NCI-H526 (cell line): ENCODE measurements at places on chromosomes 6 and 20.

GRCh38 chr20:23654717-23655116, 17.0 kb upstream of the CST3 start:
- DNase-seq, result no peak

- DNase-seq, result no peak
Observed at GRCh38 chr20:7146552-7147219, 379.2 kb downstream of the BMP2 start.

GRCh38 chr20:49186535-49187329, 1.4 kb downstream of the STAU1 start:
- DNase-seq, result peak; percentile 59

DNA sequence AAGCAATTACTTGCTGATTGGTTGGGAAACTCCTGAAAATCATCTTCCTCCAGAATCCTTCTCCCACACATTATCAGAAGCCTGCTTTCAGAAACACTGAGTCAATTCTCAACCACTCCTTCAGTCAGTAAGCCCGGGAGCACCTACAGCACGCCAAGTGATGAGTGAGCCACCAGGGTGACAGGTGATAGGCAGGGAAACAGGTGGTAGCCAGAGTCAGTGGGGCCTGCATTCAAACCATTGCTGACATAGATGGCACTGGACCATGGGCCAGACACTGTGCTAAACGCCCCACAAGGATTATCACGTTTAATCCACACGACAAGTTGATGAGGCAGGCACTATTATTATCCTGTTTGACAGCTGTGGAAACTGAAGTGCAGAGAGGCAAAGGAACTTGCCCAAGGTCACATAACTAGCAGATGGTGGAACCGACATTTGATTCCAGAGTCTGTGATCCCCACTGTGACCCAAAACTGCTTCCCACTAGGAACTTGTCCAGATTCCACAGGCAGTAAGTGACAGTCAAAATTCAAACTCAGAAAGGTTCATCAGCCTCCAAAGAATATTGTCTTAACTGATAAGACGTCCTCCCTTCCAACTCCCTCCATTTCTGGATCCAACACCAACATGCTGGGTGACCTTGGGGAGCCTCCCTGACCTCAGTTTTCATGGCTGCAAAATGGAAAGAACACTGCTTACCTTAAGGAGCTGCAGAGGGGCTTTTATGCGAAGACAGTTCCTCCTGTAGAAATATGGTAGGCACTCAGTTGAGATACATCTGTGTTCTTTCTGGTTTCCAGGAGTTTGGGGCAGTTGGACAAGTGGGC, 23.9 kb upstream of the TOP1 start:
- no peak for DNase-seq

DNA sequence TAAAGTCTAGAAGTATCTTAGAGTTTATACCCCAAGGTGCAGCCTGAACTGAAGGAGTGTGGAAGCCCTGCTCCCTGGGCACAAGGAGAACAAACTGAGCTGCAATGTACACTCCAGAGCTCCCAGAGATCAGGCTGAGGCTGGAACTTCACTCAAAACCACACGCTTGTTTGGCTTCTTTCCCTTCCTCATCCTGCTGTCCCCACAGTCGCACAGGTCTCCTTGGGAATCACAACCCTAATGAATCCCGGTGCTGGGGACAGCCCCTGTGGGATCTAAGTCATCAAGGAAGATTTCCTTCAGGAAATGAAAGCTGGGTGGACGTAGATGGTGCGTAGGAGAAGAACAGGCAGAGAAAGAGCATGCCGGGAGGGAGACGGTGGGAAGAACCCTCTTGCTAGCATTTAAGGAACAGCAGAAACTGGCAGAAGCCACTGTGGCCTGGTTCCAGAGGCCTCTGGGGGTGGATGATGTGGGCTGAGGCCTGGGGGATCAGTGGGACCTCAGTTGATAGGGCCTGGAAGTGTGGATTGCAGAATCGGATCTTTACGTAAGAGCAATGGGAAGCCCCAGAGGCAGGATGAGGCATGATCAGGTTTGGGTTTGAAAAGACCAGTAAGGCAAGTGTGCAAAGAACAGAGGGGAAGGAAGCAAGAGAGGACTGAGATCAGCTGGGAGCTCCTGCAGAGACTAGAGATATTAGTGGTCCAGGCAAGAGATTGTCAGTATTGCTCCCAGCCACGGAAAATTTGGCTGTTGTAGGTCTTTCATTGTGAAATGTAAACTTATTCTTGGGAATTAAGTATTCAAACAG, 21.4 kb downstream of the CYP24A1 start:
- DNase-seq, result no peak

DNA sequence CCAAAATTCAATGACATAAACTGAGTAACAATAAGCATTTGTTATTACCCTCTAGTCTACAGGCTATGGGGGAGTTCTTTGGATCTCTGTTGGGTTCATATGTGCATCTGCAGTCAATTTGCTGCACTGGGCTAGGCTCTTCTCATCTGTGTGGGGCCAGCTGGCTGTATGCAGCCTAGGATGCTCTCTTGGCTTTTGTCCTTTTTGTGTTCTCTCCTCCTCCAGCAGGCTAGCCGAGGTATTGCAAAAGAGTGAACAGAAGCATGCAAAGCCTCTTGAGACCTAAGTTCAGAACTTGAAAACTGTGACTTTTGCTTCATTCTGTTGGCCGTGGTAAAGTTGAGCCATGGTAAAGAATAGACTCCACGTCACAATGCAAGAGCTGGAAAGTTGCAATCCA, 62.8 kb upstream of the FOXO3 start:
- DNase-seq, result peak; percentile 16

- DNase-seq, result no peak
Observed at GRCh38 chr6:38163186-38164130, 343.9 kb downstream of the ZFAND3 start.

- no peak for DNase-seq
Observed at GRCh38 chr6:4178737-4179333, 43.5 kb upstream of the ECI2 start.

GRCh38 chr6:47245745-47246371, 63.8 kb downstream of the TNFRSF21 start:
- DNase-seq, result no peak

DNA sequence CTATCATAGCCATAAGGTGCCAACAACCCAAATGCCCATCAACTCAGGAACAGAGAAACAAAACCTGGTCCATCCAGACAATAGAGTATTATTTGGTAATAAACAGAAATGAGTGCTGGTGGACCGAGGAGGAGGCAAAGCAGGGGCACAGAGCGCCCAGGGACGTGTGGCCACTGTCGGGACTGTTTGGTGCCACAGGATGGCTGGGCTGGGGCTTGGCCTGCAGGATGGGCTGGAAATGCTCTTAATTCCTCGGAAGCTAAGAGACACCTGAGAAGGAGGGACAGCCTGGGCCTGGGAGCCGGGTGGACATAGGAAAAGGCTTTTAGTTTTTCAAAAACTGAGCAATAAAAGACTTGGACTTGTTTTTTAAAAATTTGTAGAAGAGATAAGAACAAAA, 216.4 kb downstream of the DLL1 start:
- DNase-seq, result no peak

DNA sequence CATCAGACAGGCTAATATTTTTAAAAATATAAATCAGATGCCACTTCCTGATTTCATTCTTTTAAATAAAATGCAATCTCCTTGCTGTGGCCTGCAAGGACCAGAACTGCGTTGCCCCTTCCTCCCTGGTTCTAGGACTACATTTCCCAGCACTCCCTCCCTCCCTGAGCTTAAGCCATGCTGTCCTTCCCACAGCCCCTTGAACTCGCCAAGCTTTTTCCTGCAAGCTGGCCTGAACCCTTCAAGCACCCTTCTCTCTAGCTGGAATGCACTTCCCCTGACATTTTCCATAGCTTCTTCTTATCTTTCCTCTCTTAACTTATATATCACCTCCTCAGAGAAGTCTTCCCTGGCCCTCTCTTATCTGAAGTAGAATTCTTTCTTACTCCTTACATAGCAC, 6.1 kb upstream of the DOK5 start:
- no peak for DNase-seq

GRCh38 chr6:142935553-142936517, 9.1 kb downstream of the HIVEP2 start:
- DNase-seq, result no peak

- DNase-seq, result no peak
Observed at GRCh38 chr20:17732907-17733521, 33.2 kb downstream of the BANF2 start.

DNA sequence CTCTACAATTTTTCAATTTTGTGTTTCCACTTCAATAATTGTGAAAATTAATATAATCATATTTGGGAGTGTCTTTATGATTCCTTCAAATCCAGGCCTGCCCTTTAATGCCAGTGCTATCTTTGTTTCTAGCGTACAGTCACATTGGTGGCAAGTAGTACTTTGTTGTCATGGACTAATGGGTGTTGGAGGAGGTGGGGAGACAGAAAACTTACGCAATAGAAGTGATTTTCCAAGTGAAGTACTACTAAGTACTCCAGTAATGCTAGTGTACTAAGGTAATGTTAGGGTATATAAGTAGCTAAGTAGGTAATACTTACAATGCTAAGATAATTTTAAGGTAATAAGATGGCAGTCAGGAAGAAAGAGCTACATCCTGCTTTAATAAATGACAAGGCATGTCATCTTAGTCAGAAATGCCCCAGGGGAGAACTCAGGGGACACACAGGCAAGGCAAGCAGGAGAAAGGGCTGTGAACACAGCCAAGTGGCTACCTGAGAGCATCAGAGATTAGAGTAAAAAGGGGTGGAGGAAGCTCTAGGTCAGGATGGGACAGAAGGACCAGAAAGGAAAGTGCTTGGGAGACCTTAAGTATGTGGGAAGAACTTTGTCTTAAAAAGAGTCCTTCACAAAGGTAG, 217.2 kb upstream of the PRDM1 start:
- no peak for DNase-seq
